Right renal pelvis (tissue), 4 donors: ENCODE measurements at places on chromosomes 2 and 18. TPM values are rescaled to one million over a fixed set of nuclear protein-coding genes. Genes with fewer than 3 reads are reported as not detected.

The AQP12B gene
- polyA plus RNA-seq: 0.18 TPM

DNA sequence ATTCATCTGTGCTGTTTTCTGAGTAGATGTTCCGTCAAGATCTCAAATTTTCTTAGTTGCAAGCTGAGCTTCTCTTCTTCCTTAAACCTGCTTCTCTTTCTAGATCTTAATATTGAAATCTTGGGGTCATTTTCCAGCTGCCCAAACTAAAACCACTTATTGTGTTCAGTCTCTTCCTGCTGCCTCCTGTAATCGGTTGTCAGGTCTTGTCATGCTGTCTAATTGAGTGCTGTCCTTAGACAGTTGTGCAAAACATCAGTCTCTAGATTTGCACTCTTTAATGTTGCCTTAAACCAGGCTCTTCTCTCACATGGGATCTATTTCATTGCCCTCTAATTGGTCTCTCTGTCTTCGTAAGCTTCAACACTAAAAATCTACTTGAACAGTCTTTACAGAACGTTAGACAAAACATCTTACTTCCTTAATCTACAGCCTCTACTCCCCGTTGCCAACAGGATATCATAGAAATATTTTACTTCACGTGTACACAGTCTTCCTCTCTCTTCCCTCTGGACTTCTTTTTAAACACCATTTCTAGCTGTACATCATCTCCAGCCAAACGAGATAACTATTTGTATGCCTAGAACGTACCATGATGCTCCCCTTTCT lies 34.9 kb downstream of the GPD2 start:
- no peak for DNase-seq

GRCh38 chr2:232641153-232641848 lies 7.9 kb downstream of the EFHD1 start:
- DNase-seq: no peak

- no peak for DNase-seq
These were observed 146.7 kb downstream of the RPIA start for GRCh38 chr2:88838165-88838635.

GRCh38 chr2:197238043-197238365 lies 72.6 kb downstream of the ANKRD44 start:
- no peak for DNase-seq

DNA sequence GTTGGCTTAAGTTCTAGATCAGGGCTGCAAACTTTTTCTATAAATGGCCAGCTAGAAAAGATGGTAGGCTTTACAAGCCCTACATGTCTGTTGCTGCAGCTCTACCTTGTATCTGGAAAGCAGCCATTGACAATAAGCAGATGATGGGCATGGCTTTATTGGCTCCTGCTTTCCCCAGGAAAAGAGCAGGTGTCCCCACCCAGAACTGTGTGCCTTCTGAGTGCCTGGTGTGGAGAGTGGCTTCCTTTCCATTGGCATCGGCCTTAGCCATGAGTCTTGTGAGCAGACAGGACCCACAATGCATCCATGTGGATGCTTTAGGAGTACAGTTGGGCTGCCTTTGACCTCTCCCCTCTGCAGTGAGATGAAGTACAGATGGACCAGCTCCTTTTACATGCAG lies 120.2 kb downstream of the CD8B2 start:
- DNase-seq: no peak
